ENCODE measurements at places on chromosomes 4 and X.

GRCh38 chr4:61385256-61385655 lies 185.1 kb downstream of the ADGRL3 start:
- DNase-seq, result no peak

- DNase-seq, result no peak
Observed at GRCh38 chrX:24260842-24261550, 52.9 kb downstream of the SUPT20HL2 start.

- no peak for DNase-seq
Observed at GRCh38 chr4:163367651-163368050, 24.0 kb downstream of the NPY5R start.

GRCh38 chrX:45667666-45668065 lies 467.0 kb upstream of the DIPK2B start:
- DNase-seq, result no peak

DNA sequence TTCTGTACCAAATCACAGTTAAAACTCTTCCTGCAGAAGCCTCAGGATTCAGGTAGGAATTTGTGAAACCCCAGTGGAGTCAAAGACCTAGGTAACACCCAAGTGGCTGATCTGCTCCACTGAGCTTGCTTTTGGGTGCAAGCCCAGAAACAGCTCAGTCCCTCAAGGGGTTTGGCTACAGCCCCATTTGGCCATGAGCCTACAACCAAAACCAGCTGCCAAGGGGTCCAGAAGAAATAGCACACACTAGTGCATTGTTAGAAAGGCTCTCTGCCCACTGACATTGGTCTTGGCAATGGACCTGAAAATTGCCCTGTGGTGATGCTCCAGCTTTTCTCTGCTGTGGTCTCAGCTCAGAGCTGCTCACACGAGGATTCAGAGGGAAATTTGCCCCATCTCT lies 577.4 kb upstream of the INTU start:
- DNase-seq, result no peak

GRCh38 chr4:108270466-108271450 lies 102.0 kb upstream of the LEF1 start:
- DNase-seq, result no peak

Data from stimulated activated CD8-positive, alpha-beta memory T cell treated with anti-CD3 and anti-CD28 coated beads, Interleukin-12 subunit alpha, Interleukin-12 subunit beta, amount 100 ng/mL, for 4 hours (primary cell).